ENCODE measurements at places on chromosomes 5 and 9.

GRCh38 chr9:137218754-137219271 is 3.2 kb downstream of the RNF208 start:
- no peak for DNase-seq

- DNase-seq = no peak
These were observed 36.2 kb downstream of the RIC1 start for GRCh38 chr9:5665059-5665458.

DNA sequence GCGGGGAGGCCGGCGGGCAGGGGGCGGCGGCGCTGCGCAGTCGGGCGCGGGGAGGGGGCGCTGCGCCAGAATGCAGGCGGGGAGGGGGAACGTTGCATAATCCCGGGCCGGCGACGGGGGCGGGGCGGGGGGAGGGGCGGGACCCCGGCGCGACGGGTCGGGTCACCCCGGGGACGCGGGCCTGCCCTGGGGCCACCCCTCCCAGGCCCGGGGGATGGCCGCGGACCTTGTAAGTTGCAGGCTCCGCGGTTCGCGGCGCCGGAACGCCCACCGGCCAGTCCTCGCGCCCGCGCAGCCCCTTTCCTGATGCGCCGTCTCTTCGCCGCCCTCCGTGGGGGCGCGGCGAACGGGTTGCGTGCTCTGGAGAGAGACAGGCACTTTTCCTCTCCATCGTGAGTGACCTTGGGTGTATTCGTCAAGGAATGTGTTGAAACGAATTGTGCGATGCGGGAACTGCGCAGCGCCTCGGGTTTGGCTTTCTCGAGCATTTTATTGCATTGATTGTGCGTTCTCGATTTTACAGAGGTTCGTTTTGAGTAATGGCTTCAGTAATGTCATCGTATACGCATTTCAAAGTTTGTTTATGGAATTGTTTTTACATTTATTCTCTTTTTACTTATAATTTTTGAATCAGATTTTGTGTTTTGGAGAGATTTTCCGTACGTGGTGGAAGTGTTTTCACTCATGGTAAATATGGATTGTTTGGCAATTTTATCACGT is 802 bp downstream of the SPIN1 start:
- peak; percentile 10 for DNase-seq

DNA sequence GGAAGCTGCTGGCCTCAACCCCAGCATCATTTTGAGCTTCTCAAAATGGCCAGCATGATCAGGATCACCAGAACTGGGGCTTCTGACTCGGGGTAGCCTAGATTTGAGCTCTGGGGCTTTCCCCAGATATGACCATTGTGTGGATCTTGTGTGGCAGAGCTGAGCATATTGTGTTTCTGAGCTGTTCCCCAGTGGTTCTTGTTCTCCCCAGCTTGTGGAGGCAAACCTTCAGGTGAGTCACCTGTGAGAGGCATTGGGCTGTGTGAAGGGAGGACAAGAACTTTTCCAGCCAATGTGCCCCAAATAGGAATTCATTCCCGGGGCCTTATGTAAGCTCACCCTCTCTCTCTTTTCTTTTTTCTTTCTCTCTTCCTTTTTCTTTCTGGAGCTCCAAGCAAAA is 80.7 kb upstream of the PITX1 start:
- no peak for DNase-seq

DNA sequence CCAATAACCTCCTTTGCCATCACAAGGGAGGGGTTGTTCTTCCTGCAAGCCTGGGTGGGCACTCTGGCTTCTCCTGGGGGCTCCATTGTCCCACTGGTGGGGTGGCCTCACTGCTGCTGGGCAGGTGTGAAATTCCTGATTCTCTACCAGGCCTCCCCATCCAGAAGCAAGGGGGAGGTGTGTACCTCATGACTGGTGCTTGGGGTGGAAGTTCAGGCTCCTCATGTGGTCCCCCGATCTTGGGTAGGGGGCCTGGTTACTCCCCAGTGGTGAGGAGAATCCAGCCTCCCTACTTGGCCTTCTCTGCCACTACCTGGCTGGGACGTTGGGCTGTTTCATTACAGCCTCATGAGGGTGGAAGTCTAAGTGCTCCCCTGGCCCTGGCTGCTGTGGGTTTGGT is 433.9 kb downstream of the IRX2 start:
- no peak for DNase-seq

DNA sequence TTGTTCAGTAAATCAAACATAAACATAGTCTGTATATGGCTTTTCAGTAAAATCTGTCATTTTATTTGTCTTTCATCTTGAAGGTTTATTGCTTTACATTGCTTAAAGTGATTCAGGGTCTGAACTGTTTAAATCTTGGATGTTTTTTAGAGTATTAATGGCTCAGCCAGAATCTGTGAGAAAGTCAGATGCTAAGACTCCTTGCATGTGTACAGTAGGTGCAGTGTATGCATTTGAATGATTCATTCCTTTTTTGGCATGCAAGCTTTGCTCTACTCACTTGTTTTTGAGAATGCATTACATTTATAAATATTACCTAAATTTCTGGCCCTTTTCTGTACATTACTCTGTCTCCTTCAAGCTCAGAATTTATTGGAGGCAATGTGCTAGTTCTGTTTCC is 271.0 kb upstream of the RIOK2 start:
- no peak for DNase-seq

DNA sequence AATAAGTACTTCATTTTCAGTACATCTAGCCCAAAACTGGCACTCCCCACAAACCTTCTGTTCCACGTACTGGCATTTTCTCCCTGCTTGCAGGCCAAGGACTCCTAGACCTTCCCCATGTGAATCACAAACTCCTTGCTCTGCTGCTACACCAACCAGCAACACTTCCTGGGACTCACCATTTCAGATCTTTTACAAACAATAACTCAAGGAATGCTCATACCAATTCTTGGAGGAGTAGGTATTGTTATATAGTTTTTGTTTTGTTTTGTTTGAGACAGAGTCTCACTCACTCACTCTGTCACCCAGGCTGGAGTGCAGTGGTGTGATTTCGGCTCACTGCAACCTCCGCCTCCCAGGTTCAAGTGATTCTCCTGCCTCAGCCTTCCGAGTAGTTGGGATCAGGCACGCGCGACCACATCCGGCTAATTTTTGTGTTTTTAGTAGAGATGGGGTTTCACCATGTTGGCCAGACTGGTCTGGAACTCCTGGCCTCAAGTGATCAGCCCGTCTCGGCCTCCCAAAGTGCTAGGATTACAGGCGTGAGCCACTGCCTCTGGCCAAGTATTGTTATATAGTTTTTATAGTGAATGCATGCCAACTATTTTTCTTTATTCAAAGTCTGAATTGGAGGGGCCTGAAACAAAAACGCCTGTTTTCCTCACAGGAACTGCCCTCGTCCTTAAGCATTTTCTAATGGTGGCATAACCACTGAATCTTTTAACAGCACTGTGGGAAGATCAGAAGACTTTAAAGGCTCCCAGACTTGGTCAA is 210.8 kb downstream of the TSSK1B start:
- no peak for DNase-seq

DNA sequence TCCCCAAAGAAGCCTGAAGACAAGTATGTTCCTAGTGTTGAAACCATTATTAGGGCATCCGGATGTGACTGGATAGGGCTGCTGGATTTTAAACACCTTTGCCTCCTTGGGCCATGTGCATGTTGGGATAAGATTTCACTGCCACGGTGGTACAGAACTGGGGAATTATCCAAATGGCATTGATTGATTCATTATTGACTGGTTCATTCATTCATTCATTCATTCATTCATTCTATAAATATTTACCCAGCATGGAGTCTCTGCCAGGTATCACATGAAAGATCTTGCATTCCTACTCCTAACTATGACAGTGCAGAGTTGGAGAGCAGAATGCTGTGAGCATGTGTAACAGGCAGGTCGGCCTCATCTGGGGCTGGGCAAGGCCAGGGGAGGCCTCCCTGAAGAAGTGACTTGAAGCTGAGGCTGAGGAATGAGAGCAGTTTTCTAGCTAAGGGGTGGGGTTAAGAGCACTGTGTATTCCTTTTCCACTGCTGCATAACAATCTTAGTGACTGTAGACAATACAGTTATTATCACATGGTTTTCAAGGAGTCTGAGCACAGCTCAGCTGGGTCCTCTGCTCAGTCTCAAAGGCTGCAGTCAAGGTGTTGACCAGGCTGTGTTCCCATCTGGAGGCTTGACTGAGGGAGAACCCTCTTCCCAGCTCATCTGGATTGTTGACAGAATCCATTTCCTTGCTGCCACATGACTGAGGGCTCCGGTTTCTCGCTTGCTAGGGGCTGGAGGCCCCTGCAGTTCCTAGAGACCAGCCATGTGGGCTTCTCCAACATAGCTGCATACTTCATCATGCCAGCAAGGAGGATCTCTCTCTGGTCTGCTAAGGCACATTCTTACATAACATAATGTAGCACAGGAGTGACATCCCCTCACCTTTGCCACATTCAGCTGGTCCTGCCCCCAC is 35.7 kb downstream of the AK8 start:
- DNase-seq = peak; percentile 57

DNA sequence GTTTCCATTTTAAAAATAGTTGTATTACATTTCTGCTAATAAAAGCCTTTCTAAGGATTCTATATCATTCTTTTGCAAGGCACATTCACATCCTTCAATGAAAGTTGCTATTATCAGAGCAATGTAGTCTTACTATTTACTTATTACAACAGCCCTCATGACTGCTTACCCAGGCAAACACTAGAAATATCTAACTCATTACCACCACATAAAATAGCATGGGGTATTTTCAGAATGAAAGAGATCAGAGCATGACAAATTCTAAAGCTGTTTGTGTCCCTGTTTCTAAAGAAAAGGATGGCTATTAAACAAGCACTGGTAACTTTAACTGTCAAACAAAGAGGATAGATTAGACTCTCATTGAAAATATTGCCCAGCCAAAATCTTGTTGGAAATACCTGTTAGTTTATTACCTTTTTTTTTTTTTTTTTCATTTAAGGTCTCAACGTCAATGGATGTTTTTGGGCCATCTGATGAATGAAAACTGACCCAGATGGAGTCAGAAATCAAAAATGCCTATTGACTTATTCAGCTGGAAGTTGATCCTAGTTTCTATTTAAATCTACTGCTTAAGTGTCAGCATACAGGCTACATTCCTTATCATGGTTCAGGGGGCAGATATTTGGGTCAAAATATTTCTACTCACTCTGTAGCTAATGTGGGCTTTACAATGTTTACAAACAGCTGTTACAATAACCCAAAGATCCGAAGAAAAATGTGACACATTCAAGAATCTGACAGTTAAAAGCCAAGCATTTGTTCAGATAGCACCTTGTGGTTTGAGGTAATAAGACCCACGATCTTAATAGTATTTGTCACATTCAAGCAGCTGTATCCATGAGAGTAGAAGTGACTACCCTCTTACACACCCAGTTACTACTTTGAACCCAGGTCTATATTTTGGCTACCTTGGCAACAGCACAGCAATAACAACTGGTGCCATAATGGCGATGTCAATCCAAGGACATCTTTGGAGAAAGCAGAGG is 554.8 kb upstream of the MEF2C start:
- no peak for DNase-seq

DNA sequence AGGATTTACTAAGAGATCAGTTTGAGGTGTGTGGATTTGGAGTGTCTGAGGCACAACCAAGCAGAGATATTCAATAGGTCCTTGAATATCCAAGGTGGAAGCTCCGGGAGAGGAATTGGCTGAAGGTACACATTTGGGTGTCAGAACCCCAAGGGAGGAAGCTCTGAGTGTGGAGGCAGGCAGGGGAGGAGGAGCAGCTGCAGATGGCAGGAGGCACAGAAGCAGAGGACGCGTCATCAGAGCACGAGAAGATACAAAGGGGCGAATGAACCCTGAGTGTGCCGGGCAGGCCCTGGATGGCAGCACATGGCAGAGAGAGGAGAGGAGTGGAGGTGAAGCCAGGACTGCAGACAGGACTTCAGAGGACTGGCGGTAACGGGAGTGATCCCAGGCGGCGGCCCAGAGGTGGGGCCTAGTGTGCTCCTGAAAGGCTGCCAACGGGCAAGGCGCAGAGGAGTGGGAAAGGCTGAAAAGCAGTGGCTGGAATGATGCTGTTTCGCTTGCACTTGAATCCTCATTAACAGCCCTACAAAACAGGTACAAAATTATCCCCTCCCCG is 179.8 kb downstream of the FANCC start:
- no peak for DNase-seq

GRCh38 chr9:135294836-135295235 is 184.7 kb upstream of the PPP1R26 start:
- no peak for DNase-seq

DNA sequence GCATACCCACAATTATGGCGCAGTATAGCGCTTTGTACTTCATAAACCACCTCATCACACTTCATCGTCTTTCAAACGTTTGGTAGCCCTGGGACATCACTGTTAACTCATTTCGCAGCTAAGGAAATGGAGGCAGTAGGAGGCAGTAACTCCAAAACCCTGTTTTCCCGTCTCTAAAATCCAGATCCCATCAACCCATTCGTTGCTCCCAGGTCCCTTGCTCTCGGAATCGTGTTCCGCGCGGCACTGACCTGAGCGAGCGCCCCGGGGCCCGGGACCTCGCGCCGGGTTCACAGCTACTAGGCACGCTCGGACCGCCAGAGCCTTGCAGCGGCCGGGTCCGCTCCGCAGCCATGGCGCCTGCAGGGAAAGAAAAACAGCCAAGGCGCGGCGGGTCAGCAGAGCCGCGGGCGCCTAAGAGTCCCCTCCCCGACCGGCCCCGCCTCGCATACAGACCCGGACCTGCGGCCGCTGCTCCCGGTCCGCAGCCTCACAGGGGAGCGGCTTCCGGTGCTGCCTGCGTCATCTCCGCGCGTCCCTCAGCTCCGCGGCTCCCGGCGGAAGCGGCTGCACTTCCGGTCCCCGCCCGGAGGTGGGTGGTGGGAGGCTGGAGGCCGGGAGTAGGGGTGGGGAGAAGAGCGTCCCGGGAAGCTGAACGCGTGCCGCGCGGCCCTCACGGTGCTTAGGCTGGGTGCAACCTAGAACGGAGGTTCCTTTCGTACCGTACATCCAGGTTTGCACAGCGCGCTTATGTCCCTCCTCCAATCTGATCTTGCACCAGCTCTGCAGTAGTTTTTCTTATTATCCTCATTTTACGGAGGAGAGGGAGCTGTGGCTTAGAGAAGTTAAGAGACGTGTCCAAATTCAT is at the start of gene FBXW2:
FBXW2 (minus strand) TSS at position 519 of the 868 bp plus-strand sequence. CDS start 5,158 bp downstream, outside the sequence.
- peak; percentile 93 for DNase-seq

- no peak for DNase-seq
These were observed 258.2 kb upstream of the MAP3K1 start for GRCh38 chr5:56557198-56557597.

- no peak for DNase-seq
These were observed 3.5 kb upstream of the GADD45G start for GRCh38 chr9:89601306-89601705.

- DNase-seq = peak; percentile 91
These were observed 1.6 kb downstream of the FABP6 start for GRCh38 chr5:160230686-160231527.

Data from T47D (cell line).